ENCODE measurements at places on chromosomes 16 and 17.
A peak's percentile ranks its signal among the peaks of the same experiment; 100 is the strongest.

- peak; percentile 57 for DNase-seq
These were observed 7.1 kb upstream of the FTSJ3 start for GRCh38 chr17:63834431-63835166.

GRCh38 chr17:61011251-61011650 is 333.6 kb downstream of the BCAS3 start:
- DNase-seq: no peak

GRCh38 chr17:65131946-65132345 is 5.2 kb upstream of the RGS9 start:
- no peak for DNase-seq

GRCh38 chr17:60481604-60482003 is 44.4 kb downstream of the APPBP2 start:
- DNase-seq: no peak

GRCh38 chr17:74922172-74922571 is 883 bp downstream of the USH1G start:
- DNase-seq: no peak

- DNase-seq: no peak
These were observed 9.3 kb downstream of the UBE2G1 start for GRCh38 chr17:4357030-4357628.

GRCh38 chr16:56743840-56744239 is 13.9 kb downstream of the NUP93 start:
- DNase-seq: no peak

GRCh38 chr16:54466233-54466632 is 179.6 kb upstream of the IRX3 start:
- DNase-seq: no peak

DNA sequence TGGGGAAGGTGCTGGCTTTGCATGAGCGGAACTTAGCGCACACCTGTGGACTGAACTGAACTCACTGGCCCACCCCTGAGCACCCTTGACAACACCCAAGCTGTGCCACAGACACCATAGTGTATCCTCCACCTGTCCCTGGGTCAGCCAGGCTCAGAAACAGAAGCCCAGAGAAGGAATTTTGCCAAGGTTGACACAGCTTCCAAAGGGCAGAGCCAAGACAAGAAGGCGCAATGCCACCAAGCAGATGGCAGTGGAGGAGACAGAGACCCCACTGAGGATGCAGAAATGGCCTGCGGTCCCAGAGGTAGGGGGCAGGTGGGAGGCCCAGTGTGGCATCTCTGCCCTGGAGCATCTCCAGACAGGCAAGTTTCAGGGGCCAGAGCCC is 169.0 kb downstream of the ENGASE start:
- no peak for DNase-seq

DNA sequence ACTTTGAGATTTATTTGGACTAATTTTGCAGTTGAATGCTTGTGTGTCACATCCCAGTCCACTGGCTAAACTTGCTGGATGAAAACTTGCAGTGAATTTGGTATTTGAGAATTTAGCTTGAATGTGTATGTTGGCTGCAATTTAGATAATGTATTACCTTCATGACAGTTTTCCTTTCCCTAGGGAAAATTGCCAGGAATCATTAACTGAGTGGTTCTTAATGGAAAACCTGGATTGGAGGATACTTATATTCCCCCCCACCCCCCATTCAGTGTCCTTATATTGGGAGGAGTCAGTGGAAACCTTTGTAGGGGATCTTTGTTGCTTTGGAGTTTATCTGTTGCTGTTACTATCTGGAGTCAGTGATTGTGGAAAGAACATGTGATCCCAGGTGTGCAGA is 67.6 kb downstream of the KPNA2 start:
- no peak for DNase-seq

DNA sequence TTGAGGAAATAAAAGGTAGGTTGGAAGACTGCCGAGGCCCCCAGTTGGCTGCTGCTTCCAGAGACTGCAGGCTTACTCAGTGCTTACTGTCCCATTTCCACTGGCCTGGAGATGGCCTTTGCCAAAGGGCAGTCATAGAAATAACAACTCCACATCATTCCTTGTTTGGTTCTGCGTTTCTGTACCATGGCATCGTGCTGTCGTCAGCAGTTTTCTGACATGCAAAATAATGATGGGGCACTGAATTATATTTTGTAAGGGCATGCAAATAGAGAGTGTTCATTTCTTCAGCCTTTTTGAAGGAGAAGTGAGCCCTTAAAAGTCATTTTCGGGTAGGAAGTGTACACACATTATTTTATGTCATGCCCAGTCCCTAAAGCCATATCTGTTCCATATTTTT is 88.9 kb downstream of the RBFOX1 start:
- no peak for DNase-seq

DNA sequence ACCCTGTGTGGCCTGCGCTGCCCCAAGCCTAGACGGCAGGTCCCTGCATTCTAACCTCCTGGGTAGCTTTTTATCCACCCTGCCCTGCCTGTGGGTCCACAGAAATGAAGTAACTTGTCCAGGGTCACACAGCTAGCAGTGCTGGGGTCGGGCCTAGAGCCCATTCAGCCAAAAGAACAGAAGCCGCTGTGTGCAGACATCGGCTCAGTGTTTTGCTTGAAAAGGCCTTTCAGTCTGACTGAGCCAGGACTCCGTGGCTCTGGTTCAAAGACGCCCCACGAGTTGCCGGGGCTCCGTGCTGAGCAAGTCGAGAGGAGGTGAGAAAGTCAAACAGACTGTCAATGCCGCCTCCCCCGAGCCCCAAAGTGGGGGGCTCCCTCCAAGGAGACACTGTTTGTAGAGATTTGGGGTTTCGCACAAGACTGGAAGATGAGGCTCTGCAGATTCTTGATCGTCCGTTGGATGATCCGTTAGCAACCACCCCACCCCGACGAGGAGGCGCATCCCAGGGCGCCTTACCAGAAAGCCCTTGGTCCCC is 226.2 kb downstream of the NTN1 start:
- no peak for DNase-seq

DNA sequence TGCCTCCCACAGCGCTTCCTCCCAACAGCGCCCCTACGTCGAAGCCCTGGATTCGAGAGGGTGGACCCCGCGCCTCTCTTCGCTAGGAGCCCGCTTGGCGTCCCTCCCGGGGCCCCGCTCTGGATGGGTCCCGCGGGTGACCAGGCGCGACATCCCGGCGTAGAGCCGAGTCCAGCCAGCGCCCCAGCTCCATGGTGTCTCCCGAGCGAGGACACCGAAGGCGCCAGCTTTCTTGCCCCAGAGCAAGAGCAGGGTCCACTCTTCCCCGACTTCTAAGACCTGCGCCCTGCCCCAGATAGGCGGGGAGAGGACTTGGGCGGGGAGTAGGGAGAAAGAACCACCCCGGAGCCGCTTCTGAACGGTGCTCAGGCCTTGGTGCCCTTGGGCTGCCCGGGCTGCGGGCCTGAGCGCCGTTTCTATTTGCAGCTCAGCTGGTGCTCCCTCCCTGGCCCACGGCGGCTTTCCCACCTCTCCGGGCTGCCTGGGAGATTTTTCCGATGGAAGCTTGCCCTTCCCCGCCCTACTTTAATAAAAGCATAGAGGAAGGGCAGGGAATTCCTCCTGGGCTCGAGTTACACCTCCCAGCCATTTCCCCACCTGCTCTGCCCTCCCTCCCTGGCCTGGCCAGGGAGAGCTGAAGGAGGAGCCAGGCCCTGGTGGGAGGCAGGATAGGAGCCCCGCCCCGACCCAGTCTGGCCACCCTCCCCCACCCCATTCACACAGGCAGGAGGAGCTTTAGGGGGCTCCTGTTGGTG is 1.8 kb downstream of the MMP15 start:
- DNase-seq: no peak

DNA sequence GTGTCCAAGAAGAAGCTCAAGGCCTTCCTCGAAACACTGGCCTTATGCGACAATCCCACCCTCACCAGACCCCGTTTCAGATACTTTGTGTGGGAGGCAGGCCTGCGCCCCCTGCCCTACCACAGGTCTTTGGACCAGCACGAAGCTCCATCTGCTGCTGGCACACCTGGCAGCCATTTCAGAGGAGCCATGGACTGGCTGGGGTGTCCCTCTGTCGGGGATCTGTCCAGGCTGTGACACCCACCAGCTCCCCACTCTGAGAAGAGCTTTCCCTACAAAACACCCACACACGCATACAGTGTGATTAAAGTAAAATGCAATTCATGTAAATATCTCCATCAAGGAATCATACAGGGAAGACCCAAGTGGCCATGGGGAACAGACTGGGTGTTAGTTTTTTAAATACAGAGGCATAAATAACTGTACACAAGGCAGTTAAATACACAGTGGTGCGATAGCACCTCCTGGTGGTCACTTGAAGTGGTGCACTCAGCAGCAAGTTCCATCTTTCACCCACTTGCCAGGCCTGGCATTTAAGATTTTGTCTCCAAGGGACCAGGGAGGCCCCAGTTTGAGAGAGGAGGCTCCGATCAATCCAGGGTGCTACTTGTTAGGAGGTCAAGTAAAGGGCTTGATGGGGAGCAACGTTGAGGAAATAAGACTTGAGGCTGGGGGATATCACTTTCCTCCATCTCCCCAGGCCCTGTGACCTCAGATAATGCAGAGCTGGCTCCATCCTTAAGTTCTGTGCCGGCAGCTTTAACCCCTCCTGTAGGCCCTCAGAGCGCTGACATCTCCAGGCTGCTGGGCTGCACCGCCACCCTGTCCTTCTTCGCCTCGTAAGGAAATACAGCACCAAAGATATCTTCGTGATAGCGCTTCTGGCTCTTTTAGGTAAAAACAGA is 43.6 kb downstream of the NOS2 start:
- peak; percentile 50 for DNase-seq

- peak; percentile 34 for DNase-seq
These were observed at the start of gene KRTAP16-1 for GRCh38 chr17:41308918-41309359. Gene KRTAP16-1, minus strand, starts transcription at chr17:41309309. Its CDS starts 56 bp downstream, at chr17:41309253.

GRCh38 chr16:86626284-86626683 is 47.9 kb downstream of the FOXL1 start:
- no peak for DNase-seq

- no peak for DNase-seq
These were observed 110.3 kb downstream of the C17orf67 start for GRCh38 chr17:56723421-56723820.

GRCh38 chr16:75390926-75391653 is 42.2 kb downstream of the CFDP1 start:
- no peak for DNase-seq

DNA sequence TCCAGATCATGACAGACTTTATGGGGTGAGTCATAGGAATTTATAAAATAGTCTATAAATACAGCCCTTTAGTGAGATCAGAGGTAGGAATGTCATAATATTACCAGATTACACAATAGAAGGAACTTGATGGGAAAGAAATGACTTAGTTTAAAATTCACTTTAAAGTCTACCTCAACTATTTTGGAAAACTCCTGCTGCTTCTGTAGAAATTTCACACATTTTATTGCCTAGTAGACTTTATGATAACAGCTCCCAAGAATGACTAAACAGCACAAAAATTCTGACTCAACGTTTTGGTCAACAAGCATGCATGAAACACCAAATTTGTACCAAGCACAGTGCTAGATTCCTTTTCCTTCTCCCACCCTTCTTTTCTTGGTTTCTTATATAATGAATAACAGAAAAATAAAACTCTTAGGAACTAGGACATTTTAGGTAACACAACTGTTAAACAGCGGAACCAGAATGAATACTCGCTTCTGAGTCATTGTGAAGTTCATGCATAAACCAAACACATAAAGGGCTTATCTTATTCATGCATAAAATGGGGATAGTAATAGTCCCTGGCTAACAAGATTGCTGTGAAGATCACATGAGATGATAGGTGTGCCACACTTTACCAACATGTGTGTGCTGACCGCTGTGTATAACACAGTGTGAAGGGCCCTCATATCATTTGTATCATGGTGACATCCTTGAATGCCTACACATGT is 243.9 kb downstream of the CDH8 start:
- no peak for DNase-seq

GRCh38 chr16:13883881-13884280 is 36.1 kb upstream of the ERCC4 start:
- no peak for DNase-seq

- DNase-seq: no peak
These were observed 48.0 kb downstream of the SRL start for GRCh38 chr16:4193920-4194319.

DNA sequence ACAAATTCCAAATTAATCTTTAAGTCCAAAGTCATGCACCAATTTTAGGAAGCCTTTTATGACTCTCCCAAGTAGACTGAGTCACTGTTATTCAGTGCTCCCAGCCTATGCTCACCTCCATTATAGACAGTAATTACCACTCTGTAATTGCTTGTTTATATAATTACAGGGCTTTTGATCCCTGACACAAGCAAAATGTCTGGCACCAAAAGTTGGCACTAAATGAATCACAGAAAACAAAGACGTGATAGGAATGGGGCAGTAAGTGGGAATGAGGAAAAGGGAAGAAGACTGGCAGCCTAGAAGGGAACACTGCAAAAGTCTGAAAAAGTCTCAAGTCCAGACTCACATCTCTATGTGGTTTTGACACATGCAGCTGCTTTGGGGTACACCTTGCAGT is 94.1 kb downstream of the SLC39A11 start:
- DNase-seq: no peak

Data from activated CD8-positive, alpha-beta memory T cell treated with anti-CD3 and anti-CD28 coated beads, Interleukin-2, amount 50 U/mL, for 4 hours (primary cell).